Renal cortex interstitium (tissue), 15 donors: ENCODE measurements at places on chromosomes 12 and 14.

DNA sequence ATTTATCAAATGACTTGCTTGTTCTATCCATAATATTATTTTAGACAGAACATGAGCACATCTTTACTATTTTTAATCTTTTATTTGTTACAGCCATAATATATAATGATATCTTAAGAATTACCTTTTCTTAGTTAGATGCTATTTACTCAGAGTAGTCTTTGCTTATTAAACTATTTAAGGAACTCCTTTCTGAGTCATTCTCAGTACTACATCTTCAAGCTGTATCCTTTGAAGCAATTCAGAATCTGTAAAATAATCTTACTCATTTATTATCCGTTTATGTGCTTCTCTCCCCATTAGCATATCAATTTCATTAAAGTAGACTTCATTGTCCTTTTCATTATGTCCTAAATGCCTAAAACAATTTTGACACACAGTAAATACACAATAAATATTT lies 240.4 kb upstream of the FAR2 start:
- DNase-seq: no peak

DNA sequence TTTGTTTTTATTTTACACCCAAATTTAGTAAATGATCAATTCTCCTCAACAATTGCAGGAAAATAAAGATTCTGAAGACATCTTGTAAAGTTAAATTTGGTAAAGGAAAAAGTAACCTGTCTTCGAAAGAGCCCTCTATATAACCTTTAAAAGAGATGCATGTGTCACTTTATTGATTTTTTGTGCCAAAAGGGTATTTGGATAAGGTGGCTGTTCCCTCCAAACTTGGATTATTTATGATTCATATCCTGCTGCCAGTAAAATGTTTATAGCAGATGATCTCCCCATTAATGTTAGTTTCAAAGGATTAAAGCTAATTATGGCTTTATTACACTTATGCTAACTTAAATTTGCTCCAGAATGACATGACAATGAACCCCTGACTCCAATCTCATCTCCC lies 98.8 kb downstream of the DUSP6 start:
- DNase-seq: no peak

- DNase-seq: no peak
Measured at GRCh38 chr14:63747846-63748245, 20.0 kb upstream of the SGPP1 start.

- DNase-seq: no peak
Measured at GRCh38 chr14:100111931-100112704, 46.9 kb downstream of the EVL start.

GRCh38 chr14:71549421-71550050 lies 382.7 kb upstream of the RGS6 start:
- no peak for DNase-seq

- no peak for DNase-seq
Measured at GRCh38 chr14:77859934-77860570, 60.1 kb downstream of the ADCK1 start.

- no peak for DNase-seq
Measured at GRCh38 chr12:120007272-120007671, 18.2 kb downstream of the BICDL1 start.

DNA sequence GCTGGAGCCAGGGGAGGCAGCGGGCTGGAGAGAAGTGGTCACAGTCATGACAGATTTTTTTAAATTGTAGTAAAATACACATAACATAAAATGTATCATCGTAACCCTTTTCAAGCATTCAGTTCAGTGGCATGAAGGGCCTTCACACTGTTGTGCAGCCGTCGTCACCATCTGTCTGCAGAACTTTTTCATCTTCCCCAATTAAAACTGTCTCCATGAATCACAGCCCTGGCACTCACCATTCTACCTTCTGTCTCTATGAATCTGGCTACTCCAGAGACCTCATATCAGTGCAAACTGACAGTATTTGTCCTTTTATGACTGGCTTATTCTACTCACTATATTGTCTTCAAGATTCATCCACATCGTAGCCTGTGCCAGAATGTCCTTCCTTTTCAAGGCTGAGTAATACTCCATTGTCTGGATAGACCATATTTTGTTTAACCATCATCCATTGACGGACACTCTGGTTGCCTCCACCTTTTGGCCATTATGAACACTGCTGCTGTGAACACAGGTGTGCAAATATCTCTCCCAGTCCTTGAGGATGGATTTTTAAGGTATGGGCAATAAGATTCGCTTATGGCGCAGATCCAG lies 91.5 kb upstream of the NCOR2 start:
- DNase-seq: no peak

GRCh38 chr12:69027411-69027881 lies 94.5 kb upstream of the CPM start:
- DNase-seq: no peak

- no peak for DNase-seq
Measured at GRCh38 chr14:51173863-51174262, 66.2 kb upstream of the TMX1 start.

DNA sequence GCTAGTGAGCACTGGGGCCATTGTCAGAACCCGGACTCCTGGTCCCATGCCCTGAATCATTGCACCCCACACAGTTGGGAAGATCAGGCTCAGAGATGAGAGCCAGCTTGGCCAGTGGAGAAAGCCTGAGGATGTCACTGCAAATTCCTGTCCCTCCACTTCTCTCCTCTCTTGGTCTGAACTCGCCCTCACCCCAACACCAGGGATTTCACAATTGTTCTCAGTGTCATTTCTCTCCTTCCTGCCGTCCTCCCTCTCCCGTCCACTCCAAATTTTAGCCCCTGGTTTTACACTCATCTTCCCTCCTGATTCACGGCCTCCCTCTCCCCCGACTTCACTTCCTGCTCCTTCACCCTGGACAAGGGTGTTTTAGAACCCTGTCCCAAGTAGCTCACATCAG lies 11.1 kb downstream of the KRT75 start:
- no peak for DNase-seq

DNA sequence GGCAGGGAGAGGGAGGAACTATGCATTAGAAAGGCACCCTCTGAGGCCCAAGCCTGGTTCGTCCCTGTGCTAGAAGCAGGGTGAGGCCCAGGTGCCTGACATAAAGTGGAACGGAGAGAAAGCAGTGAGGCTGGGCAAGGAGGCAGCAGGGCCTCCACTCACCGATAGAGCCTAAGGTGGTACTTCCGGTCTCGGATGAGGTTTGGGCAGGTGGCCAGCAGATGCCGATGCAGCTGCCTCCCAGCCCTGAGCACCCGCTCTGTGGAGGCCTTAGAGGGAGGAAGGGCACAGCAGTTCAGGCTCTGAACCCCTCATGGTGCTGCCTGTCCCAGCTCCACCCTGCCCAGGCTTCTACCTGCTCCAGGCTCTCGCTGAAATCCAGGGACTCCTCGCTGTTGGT lies 7.1 kb downstream of the RAPGEF3 start:
- no peak for DNase-seq

DNA sequence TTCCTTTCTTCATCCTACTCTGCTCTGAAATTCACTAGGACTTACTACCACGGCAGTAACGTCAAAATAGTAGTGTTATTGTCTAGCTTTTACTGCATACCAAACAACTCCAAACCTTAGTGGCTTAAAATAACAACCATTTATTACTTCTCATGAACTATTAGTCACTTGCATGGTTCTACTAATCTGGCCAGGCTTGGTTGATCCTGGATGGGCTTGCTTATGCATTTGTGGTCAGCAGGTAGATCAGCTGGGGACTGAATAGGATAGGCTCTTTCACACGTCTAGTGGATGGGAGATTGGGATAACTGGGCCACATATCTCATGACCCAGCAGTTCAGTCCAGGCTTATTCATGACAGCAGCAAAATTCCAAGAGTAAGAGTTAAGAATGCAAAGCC lies 9.4 kb upstream of the SLC35F4 start:
- no peak for DNase-seq

- DNase-seq: no peak
Measured at GRCh38 chr14:58150243-58150805, 1.7 kb downstream of the ARMH4 start.

DNA sequence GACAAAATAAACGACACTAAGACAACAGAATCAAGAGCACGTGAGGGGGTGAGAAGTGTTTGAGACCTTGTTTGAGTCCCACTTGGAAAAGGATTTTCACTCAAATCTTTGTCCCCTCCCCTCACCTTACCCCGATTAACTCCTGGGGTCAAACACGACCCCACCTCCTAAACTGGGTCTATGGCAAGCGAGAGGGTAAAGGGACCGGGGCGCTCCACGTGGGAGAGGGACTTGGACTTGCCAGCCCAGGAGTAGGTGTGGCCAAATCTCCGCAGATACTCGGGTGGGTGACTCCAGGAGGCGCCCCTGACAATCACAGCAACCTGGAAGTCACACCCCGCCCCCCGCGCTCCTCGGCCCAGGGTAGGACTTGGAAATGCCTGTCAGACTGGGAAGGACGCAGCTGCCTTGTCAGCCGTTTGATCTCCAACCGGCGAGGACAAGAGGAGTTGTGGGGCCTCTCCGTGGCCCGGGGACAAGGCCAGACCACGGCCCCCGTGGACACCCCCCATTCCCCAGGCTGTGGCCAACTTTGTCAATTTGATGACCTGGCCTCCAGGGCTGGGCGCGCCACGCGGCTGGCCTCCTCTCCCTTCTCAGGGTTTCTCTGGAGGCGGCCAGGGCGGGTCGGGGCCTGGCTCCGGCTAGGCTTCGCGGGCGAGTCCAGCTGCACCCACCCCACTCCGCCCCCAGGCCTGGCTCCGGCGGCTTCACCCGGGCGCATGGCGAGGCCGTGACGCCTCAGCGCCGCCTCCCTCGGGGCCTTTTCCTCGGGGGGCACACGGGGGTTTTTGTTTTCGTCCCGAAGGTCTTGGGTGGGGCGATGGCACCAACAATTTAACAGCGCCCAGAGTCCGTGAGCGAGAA lies 1.1 kb upstream of the BCL11B start:
- DNase-seq: no peak

GRCh38 chr14:50055461-50056228 lies 60.7 kb downstream of the VCPKMT start:
- no peak for DNase-seq

- DNase-seq: no peak
Measured at GRCh38 chr14:97336816-97337215, 539.6 kb downstream of the VRK1 start.

DNA sequence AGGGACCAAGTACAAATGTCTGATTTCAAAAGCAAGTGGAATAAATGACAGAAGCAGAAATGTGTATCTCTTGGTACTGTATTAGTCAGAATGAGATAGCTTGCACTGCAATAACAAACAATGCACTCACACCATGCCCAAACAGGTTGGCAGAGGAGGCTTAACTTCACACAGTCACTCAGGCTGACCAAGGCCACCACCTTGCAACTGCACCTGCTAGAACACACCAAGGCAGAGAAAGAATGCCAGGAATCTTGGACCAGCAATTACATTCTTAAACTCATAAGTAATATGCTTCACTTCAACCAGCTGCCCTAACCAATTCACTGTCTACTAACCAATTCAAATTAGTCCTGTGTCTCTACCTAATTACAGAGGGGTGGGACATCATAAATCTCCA lies 378.3 kb downstream of the BCL11B start:
- no peak for DNase-seq

DNA sequence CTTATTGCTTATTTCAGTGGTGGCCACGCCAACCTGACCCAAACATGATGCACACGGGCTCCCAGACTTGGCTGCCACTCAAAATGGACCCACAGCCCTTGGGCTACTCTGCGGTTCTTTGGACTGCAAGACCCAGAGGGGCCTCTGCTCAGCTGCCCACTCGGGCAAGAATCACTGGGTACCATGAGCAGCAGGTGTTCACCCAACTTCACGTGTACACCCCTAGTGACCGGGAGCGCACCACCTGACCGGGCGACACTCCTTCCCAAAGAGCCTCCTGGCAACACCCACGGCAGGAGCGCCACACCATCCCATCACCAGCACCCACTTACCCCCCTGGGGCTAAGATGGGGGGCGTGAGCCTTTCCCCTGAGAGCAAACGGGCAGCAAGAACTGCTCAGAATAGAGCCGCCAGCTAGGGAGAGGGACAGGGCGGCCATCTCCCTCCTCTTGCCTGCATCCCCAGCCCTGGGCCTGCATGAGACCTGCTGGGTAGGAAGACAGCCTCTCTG lies 32.0 kb downstream of the CCNK start:
- DNase-seq: no peak

- no peak for DNase-seq
Measured at GRCh38 chr14:105537580-105538474, 11.4 kb downstream of the TMEM121 start.

GRCh38 chr12:67355428-67356379 lies 86.5 kb downstream of the CAND1 start:
- DNase-seq: peak; percentile 70

GRCh38 chr12:105330931-105331804 lies 677 bp downstream of the C12orf75 start:
- no peak for DNase-seq

DNA sequence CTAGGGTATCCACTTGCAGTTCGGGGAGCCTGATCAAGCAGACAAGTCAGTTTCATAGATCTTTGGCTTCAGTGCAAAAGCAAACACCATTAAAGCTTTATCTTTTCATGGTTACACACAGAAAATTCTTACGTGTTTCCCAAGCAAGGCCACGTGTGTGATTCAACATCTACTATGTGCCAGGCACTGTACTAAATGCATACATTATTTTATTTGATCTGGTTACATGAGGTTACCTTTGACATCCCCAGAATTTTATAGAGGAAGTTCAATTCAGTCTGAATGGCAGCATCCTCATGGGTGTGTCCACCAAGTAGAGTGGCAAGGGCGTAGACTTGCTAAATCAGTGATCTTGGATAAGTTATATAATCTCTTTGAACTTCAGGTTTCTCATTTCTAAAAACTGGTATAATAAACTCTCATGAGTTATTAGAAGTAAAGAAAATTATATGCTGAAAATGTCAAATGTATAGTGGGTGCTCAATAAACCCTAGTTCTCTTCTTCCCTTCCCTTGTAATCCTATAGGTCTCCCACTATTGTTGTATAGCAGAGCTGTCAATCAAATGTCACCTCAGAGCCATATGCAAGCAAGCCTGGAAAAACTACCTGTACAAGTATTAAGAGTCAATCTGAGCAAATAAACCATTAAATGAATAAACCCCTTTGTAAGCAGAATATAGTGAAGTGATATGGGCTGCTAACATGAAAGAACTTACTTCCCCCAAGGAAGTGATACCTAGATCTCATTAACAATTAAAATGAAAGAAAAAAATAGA lies 50.3 kb upstream of the TMX1 start:
- DNase-seq: no peak
